ENCODE measurements at places on chromosomes 12 and 14.

- no peak for DNase-seq
Observed at GRCh38 chr12:20510811-20511210, 142.5 kb downstream of the PDE3A start.

- no peak for DNase-seq
Observed at GRCh38 chr12:71141378-71141926, 16.3 kb downstream of the TSPAN8 start.

GRCh38 chr14:81137316-81137715 is 83.4 kb downstream of the GTF2A1 start:
- DNase-seq: no peak

DNA sequence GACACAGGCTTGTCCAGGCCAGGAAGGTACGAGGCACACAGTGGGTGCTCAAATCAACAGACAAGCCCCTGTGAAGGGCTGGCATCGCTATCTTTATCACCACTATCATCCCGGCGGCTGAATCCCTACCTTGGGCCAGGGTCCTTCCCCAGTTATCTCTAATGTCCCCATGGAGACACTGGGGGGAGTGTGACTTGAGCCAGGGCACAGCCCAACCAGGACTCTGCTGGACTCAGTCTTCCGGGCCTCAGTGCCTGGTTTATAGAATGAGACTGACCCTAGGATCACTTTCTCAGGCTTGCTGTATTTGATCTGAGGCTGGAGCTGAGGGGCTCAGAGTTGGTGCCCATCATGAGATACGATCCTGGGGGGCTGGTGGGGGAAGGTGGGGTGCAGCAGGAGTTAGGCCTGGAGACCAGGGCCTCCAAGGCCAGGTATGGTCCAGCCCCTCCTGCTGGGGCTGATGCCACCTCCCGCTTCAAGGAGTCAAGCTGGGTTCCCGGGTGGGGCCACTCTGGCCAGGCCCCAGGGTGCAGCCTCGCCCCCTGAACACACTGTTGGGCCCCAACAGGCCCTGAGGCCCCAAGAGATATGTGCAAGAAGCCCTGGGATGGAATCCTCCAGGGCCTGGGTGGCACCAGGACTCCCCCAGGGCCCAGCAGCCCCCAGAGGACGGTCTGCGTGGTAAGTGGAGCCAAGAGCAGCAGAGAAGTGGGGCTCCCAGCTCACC is 11.8 kb downstream of the BEGAIN start:
- no peak for DNase-seq

DNA sequence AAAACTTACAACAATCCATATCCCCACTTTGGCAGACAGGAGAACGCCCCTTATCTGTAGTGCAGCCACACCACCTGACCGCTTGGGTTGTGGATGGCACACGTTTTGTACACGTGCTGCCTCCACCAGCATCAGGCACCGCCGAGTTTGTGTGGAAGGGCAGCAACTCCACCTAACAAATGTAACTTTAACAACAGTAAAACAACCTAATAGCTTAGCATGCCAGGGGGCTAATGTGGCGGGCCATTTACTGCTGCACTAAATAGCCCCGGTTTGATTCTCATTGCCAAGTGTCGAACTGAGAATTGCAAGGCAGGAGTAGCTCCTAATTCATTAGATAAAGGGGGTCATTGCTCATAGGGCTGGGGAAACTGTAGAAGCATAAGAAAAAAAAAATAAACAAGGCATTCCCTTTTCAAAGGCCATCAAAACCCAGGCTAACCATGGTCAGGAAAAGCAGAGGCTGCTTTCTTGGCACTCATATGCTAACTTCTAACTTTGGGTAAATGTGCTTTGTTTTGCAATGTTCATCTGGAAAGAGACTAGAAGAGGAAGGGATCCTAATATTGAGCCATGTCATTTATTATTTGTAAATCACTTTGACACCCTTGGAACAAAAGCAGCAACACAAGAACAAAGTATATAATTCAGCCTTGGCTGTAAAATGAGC is 279.7 kb upstream of the SOX5 start:
- DNase-seq: no peak

GRCh38 chr12:110619534-110619953 is 5.6 kb downstream of the TCTN1 start:
- DNase-seq: no peak

DNA sequence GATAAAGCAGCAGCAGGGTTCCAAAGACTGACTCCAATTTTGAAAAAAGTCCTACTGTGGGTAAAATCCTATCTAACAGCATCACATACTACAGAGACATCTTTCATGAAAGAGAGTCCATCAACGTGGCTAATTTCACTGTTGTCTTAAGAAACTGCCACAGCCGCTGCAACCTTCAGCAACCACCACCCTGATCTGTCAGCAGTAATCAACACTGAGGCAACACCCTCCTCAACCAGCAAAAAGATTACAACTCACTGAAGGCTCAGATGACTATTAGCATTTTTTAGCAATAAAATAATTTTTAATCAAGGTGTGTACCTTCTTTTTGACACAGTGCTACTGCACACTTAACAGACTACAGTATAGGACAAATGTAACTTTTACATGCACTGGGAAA is 6.6 kb downstream of the CAPRIN2 start:
- peak; percentile 51 for DNase-seq
